ENCODE measurements at places on chromosomes 3 and 15.

DNA sequence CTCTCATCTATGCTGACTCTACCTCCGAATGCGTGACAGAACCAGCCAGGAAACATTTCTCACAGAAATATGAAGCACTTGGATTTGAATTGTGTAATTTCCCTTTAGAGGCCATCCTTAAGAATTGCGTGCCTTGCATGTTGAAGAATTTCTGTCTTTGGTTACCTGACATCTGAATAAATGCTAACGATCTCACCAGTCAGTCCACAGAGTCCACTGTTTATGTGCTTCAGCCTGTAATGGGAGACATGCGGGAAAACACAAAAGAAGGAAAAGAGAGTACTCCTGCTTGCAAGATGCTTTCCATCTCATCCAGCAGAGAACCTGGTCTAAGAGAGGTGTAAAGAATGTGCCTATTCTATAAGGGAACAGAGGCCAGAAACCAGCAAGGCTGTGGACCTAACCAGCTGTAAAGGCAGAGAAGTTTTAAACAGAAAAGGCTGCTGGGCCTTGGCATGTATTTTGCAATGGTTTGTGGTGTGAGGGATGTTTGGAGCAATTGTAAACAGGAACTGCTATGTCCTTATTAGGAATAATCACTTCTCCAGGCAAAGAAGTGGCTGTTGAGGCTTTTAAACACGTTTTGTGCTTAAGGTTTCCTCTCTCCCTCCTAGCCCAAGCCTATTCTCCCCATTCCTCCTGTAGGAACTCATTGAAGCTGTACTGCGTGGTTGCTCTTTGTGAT, 36.4 kb upstream of the BOC start:
- DNase-seq, result no peak

DNA sequence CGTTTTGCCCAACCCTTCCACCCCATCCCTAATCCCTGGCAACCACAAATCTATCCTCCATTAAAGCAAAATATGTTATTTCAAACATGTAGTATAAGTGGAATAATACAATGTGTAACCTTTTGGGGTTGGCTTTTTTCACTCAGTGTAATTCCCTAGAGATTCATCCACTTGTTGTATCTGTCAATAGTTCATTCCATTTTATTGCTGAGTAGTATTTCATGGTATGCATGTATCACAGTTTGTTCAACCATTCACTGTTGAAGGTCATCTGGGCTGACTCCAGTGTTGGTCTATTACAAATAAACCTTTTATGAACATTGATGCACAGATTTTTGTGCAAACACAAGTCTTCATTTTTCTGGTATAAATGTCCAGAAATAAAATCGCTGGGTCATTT, 38.8 kb downstream of the BSN start:
- no peak for DNase-seq

GRCh38 chr3:14948609-14949038, 1.2 kb downstream of the NR2C2 start:
- no peak for DNase-seq

- DNase-seq, result no peak
Observed at GRCh38 chr3:15327941-15328340, 4.4 kb downstream of the SH3BP5 start.

DNA sequence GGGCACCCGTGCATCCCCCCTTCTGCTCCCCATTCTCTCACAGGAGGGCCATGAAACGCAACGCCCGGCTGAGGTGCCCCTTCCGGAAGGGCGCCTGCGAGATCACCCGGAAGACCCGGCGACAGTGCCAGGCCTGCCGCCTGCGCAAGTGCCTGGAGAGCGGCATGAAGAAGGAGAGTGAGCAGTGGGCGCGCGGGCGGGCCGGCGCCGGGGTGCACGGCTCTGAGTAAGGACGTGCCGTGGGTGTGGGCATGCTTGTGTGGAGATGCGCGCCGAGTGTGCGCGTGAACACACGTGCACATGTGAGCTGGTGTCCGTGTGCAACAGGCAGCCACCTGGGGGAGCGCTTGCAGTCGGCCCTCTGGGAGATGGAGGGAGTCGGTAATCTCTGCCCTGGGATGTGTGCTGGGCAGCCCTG, 28.1 kb downstream of the NR1I2 start:
- DNase-seq, result peak; percentile 57
